ENCODE measurements at places on chromosomes 6 and 20.

DNA sequence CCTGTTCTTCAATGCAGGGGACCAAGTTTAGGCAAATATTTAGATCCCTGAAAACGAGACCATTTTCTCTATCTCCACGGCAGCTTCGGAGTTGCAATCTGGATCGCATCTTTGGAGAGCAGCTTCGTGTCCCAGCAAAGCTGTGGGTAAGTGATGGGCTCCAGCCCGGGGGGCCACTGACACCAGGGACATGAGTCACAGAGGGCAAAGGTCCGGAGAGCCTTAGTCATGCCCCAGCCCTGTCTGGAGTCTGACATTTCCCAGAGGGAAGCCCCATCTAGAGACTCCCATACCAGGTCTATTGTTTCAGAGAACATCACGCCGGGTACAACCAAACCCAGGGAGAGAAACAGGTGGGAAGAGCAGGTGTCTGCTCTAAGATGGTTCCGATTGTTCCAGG is 95.9 kb downstream of the NFATC2 start:
- no peak for DNase-seq

GRCh38 chr20:371755-372542 is 8.6 kb upstream of the TRIB3 start:
- DNase-seq = no peak

DNA sequence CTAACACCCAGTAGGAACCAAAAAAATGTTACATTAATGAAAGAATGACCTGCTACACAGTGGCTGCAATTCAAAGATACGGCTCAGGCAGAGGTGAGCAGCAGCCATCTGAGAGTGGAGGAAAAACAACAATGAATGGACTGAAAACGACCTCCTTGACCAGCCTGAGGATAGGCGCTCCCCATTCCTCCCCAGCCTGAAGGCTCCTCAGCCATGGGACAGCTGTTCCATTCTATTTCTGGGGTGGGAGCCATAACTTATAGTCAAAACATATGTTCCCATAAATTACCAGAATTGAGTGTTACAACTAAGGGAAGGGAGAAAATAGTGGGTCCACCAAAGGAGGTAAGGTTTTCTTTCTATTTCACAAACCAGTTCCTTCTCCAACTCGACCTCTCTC is 27.2 kb downstream of the FYN start:
- no peak for DNase-seq

- no peak for DNase-seq
These were observed 40.0 kb upstream of the GATA5 start for GRCh38 chr20:62515826-62516225.

DNA sequence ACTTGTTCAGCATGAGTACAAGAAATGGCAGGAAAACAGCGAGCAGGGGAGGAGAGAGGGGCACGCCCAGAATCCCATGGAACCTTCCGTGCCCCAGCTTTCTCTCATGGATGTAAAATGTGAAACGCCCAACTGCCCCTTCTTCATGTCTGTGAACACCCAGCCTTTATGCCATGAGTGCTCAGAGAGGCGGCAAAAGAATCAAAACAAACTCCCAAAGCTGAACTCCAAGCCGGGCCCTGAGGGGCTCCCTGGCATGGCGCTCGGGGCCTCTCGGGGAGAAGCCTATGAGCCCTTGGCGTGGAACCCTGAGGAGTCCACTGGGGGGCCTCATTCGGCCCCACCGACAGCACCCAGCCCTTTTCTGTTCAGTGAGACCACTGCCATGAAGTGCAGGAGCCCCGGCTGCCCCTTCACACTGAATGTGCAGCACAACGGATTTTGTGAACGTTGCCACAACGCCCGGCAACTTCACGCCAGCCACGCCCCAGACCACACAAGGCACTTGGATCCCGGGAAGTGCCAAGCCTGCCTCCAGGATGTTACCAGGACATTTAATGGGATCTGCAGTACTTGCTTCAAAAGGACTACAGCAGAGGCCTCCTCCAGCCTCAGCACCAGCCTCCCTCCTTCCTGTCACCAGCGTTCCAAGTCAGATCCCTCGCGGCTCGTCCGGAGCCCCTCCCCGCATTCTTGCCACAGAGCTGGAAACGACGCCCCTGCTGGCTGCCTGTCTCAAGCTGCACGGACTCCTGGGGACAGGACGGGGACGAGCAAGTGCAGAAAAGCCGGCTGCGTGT is 11.6 kb downstream of the TNFAIP3 start:
- no peak for DNase-seq

- no peak for DNase-seq
These were observed 31.7 kb downstream of the SLC35A1 start for GRCh38 chr6:87504441-87504840.

DNA sequence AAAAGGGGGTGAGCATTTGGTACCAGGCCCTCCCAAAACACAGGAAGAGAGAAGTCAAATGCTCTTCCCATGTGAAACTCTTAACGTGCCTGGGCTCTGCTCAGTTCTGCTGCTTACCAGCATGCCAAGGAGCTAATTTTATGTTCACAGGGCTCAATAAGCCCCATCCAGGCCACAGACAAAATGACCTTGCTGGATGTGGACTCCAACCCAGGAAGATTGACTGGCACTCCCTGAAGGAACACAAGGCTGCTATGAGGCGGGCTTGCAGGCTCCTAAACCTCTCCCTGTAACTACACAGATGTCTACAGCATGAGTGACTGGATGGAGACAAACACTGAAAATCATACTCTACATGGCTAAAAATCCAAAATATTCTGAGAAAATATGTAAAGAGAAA is 50.6 kb downstream of the CHD6 start:
- DNase-seq = no peak

DNA sequence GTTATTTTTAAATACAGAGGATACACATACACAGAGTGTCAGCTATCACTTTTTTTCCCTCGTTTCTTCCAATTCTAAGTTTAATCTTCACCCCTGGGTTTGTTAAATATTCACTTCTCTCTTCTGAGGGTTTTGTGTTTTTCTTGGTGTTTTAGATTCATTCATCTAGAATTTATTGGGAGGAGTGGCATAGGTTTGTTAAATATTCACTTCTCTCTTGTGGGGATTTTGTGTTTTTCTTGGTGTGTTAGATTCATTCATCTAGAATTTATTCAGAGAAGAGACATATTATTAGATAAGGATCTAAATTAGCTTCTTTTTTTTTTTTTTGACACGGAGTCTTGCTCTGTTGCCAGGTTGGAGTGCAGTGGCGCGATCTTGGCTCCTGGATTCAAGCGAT is 3.9 kb downstream of the GTF2H5 start:
- no peak for DNase-seq

GRCh38 chr6:12369355-12369754 is 79.2 kb downstream of the EDN1 start:
- no peak for DNase-seq

- DNase-seq = no peak
These were observed 1.1 kb downstream of the ITCH start for GRCh38 chr20:34364223-34364506.

GRCh38 chr20:19512886-19513677 is 245.0 kb upstream of the RIN2 start:
- no peak for DNase-seq

GRCh38 chr6:64439274-64439673 is 803.7 kb downstream of the PHF3 start:
- DNase-seq = no peak

DNA sequence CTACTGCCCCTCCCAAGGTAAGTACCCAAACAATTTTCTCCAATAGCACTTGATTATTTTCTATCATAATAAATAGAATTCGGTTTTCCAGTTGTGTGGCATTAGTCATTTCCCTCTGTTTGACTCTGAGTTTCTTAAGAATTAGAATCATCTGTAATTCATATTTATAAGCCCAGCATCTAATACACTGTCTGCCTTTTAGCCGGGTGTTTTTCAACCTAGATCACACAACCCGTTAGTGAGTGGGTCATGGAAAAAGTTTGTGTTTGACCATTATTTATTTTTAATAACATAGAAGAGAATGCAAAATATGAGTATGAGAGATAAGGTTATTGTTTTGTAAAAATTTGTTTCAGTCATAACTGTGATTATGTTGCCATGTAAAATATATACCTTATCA is 701.6 kb downstream of the RFPL4B start:
- DNase-seq = no peak

DNA sequence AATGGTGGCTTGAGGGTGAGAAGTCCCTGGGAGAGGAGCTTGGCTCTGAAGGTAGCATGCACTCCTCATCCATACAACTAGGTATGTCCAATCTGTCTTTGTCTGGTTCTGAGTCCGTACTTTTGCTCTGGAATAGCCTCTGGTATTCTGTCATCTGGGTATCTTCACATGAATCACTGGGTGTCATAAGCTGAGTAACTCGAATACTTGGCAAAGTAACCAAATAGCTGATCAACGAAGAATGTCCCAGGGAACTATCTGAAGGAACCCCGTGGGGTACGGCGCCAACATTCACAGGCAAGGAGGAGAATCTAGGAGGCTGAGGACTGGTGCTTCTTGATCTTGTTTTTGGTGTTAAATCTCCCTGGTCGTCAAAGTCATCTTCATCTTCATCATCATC is 184.8 kb downstream of the HIVEP2 start:
- DNase-seq = no peak

GRCh38 chr6:153858529-153858928 is 180.5 kb upstream of the OPRM1 start:
- DNase-seq = no peak

DNA sequence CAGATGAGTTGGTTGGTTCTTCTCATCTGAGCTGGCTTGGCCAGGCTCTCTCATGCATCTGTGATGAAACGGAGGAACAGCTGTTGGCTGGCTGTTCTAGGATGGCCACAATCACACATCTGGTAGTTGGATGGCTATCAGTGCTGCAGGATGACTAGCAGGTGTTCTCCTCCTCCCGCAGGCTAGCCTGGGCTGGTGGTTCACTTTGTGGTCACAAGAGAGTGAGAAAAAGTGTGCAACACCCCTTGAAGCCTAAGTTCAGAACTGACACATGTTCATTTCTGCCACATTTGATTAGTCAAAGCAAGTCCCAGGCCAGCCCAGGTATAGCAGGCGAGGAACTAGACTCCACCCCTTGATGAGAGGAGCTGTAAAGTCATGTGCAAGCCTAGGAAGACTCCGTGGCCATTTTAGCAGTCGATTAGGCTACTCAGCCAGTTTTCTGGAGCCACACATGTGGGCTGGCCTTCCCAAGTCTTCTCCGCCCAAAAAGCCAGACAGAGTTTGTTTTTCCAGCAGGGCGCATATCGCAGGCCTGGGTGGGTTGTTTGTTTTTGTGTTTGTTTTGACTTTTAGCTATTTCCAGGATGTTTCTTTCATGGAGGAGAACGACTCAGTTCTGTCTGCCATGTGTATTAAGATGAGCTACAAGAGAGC is 120.8 kb downstream of the ISM1 start:
- DNase-seq = no peak

- peak; percentile 81 for DNase-seq
These were observed 65.4 kb upstream of the FBXL4 start for GRCh38 chr6:99013145-99013544.

DNA sequence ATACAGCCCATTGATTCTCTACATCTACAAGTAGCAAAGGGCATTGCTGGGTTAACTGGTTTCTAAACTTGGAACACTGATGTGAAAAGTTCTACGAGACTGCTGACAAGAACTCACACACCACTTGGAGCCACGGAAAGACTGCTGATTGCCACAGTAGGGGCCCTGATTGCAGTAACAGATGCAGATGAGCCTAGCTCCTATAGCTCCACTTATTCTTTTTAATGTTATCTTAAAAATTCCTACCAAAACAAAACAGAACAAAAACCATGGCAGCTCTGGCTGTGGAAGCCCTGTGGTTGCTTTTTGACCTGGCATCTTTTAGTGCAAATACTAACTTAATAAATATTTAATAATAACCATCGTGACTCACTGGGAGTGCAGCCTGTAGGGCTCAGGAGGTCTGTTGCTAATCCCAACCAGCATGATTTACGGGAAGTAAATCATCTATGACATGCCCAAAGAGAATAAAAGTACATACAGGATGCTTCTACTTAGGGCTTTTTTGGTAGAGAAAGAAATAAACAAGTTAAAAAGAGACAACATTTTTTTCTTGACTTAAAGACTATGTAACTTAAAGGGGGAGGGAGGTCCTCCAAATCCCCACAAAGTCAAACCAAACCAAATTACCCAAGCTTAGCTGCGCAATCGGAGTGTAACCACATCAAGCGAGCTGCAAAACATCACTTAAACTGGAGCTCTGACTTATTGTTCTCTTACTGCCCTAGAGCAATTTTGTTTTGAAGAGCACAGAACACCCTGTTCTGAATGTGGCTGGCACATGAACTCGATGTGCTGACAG is 87.2 kb downstream of the FKBP5 start:
- peak; percentile 88 for DNase-seq

DNA sequence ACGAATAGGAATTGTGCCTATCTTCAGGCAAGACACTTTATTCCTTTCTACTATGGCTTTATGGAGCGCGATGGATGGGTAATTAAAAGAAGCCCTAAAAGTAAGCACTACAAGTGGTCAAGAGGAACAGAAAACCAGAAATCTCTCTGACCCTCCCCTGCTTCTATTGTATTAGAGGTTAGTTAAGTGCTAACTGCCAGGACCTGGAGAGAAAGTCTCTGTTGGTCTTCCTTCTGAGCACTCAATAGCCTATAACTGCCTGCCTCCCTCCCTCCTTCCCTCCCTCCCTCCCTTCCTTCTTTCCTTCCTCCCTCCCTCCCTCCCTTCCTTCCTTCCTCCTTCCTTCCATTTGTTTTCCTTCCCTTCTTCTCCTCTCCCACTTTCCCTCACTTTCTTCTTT is 133.7 kb downstream of the C6orf58 start:
- DNase-seq = no peak

DNA sequence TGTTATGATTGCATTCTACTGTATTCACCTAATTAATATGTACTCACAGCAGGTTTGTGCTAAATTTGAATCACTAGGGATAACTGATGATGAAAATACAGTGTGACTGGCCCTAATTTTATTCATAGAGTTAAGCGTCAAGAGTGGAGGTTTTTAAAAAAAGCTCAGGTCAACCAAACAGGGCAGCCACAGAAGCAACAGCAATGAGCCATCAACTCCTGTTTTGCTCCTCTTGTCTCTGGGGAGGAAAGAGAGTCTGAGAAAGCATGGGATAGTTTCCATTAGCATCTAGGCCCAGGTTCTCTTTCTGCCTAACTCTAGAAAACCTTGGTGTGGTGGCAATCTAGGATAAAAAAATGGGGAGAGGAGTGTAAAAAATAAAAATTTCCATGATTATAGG is 122.1 kb downstream of the OGFRL1 start:
- no peak for DNase-seq

DNA sequence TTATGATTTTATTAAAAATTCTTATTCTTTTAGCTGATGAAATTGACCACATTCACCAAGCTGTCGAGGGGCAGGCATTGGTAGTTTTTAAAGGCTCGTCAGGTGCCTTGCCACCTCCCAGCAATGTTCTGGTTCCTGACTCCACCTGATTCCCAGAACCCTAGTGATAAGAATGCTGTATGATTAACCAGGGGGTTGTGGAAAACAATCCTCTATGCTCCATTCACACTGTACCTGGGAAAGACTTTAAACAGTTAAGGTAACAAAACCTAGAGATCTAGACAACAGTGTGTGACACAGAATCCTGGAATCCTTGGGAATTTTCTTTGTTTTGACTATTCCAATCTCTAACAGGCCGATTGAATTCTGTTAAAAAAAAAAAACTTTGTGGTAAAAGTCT is 165.7 kb upstream of the OLIG3 start:
- no peak for DNase-seq
